ENCODE measurements at places on chromosomes 7 and 10.
A peak's percentile ranks its signal among the peaks of the same experiment; 100 is the strongest.

- no peak for DNase-seq
Observed at GRCh38 chr10:23371073-23371472, 26.5 kb upstream of the C10orf67 start.

GRCh38 chr10:36026081-36026480, 384.0 kb upstream of the FZD8 start:
- DNase-seq, result no peak

DNA sequence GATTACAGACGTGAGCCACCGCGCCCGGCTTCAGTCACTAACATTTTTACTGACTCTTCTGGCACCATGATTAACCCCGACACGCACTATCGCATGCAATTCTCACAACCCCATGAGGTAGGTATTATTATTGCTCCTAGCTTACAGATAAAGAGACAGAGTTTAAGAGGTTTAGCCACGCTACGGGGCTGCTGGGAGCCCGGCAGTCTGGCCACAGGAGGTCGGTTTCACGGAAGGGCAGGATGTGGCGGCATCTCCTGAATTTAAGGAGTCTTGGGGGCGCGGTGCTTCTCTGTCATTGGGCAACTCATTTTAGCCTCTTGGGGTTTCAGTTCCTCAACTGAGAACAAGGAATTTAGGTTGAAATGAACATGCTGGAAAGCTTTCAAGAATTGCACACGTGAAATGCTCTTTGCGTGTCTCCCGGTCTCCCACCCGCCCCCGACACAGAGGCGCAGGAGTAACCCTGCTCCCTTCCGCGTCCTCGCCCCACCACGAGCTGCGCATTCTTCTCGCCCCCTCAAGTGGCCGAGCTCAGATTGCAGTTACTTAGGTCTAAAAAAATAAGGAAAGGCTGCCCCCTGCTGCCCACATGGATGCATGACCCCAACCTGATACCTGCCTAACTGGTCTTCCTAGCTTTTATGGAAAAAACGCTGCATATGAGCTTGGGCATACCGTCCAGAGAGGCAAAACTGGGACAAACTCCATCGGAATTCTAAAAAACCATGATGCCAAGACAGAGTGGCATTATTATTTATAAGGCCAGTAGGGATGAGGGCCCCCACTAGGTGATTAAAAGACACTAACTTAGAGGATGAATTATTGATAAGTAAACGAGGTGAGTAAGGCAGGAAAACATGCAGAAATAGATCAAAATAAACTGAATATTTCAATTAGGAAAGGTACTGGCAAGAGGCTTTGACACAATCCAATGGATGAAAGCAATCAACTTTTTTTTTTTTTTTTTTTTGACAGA, 12.4 kb downstream of the PRSS2 start:
- DNase-seq, result peak; percentile 96

- DNase-seq, result no peak
Observed at GRCh38 chr10:44377651-44378310, 7.1 kb downstream of the CXCL12 start.

DNA sequence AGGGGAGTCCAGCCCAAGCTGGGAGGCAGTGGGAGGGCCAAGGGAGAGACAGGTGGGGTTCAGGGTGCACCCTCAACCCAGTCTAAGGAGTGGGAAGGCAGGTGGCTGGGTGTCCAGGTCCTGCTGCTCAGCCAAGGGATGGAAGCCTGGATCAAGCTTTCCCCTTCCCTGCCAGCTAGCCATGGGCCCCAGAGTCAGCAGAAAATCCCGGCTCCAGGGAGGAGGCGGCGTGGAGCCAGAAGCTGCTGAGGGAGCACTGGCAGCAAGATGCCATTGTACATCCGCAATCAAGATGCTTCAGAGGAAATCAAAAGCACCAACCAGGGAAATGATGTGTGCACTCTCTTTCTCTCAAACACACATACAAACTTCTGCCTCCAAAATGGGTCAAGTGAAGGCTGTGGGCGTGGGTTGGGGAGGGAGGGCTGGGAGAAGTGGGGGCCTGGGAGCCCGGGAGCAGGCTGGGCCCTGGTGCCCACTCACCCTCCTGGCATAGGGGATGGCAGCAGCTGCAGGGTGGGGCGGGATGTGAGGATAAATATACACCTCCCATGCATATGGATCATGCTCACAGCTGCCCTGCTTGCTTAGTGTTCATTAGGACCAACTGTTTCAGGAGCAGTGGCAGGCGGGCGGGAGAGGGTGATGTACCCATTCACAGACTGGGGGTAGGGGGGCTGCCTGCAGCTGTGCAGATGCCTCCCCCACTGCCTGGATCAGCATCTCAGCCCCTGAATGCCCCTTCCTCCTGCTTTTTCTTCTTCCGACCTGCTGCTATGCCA, 24.2 kb downstream of the TRIM8 start:
- DNase-seq, result no peak

GRCh38 chr7:98211221-98211675, at the start of gene BHLHA15:
Gene BHLHA15 (plus strand): TSS chr7:98211439. CDS start chr7:98212310, 871 bp downstream.
- DNase-seq, result no peak

DNA sequence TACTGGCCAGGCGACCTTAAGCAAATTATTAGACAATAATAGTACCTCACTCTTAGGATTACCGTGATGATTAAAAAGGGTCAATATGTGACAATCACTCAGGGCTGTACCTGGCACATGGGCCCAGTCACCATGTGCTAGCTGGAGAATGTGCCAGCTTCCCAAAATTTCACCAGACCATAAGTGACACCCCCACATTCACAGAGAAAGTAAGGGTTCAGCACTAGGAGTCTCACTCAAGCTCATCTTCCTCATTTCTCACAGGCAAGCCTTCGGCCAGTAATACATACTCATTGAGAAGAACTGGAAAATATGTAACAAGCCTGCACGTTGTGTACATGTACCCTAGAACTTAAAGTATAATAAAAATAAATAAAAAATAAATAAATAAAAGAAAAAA, 22.4 kb upstream of the C10orf71 start:
- DNase-seq, result no peak

DNA sequence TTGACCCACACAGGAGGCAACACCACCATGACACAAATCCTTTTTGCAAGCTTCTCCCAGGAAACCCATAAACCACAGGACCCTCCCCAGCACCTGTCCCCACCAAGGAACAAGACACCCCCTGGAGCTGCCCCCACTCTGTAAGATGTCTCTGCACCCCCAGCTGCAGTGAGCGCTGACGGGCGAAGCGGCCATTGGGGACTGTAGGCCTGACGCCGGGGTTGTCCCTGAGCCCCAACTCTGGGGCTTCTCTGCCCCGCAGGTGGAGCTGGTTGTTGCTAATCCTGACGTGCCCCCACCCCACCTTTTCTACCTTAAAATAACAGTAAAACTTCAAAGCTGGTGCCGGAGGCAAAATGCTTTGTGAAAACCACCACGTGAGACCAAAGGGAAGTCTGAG, 94.7 kb upstream of the PPP2R2D start:
- no peak for DNase-seq

DNA sequence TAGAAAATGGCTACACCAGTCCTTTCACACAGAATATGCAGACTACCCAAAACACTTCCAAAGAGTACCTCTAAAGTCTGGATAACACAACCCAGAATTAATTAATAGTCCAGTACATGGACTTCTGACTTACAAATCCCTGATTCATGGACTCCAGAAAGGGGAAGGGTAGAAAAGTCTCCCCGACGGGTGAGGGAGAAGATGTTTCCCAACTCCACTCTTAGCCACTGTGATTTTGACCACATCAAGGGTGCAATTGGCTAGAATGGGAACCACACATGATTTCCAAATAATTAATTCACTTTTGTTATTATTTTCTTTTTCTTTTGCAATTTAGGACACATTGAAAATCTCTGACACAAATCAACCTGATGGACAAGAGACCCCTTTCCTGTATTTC, 1.4 kb downstream of the TMEM130 start:
- DNase-seq, result no peak

GRCh38 chr10:44966816-44967509, 7.4 kb downstream of the RASSF4 start:
- no peak for DNase-seq

DNA sequence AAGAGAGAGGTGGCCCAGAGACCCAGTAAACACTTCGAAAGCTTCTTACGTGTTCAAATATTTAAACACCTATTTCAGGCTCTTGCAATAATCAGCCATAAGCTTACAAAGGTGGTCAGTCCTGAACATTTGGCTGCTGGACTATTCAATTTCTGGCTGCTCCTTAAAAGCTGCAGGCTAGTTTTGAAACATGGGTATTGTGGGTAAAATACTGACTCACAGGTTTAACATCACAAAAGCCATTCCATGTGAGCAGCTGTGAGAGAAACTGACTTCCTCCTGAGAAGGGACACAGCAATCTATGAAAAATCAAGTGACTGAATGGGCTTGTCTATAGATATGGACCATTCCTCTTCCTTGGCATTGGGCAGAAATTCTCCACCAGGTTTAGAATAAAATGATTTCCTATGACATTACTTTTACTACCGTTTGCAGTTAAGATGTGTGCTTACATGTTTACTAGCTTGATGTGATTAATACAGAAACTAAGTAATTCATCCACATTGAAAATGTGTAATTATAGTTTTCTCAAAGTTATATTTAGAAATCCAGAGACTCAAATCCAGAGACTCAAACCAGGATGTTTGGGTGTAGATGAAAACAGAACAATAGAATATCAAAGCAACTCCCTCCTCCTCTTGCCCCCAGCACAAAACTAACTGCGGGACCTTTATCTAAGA, 252.3 kb downstream of the GATA3 start:
- DNase-seq, result no peak

DNA sequence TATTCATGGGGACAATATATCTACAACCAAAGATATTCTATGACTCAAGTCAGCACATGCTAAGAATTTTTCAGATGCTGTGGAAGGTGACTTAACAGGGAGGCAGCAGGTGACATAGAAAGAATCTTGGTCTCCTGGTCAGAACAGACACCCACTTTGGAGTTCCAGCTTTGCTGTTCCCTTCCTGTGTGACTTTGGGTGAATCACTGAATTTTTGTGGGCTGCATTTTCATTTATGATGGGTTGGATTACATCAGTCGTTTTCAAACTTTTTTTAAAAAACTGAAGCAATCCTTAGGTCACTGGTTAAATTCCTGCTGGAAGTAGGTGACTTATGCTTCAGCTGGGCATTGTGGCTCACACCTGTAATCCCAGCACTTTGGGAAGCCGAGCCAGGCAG, 24.9 kb downstream of the RGR start:
- no peak for DNase-seq

- no peak for DNase-seq
Observed at GRCh38 chr10:31921031-31921430, 7.6 kb downstream of the ARHGAP12 start.

Measured in NCI-H526 (cell line).